ENCODE measurements at places on chromosomes 6 and 20. TPM values are rescaled to one million over a fixed set of nuclear protein-coding genes. Genes with fewer than 3 reads are reported as not detected.

GRCh38 chr6:4282926-4283325, 147.6 kb upstream of the ECI2 start:
- no peak for DNase-seq
- no peaks in the 10 kb centered on the region for H3K4me1 ChIP-seq
- no peak overlapping the region for H3K4me3 ChIP-seq
- no peaks in the 10 kb centered on the region for H3K36me3 ChIP-seq
- H3K27me3 ChIP-seq: no peaks in the 10 kb centered on the region
- H3K27ac ChIP-seq: no peak overlapping the region

DNA sequence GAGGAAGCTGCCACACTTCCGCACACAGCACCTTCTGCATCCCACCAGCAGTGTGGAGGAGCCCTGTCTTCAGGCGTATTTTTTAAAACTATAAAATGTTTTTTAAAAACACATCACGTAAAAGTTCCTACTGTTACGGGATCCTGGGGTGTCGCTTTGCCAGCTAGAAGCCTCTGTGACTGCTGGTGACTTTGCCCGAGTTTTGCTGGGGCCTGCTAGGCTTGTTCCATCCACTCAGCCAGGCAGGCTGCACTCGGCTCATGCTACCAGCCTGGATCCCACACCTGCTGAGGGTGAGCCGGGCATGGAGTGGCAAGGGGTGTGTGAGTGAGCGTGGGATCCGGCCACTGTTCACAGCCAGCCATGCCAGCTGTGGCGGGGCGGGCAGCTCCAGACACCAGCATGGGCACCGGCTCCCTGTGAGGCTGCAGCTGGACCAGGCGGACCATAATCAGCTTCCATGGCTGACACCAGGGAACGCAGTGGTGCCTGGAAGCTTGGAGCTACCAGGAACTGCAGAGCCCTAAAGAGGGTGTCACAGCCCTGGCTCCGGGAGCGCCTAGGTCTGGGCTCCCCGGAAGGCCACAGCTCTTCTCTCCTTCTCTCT, 12.3 kb upstream of the SLCO4A1 start:
- no peaks in the 10 kb centered on the region for H3K4me1 ChIP-seq
- H3K36me3 ChIP-seq: no peaks in the 10 kb centered on the region
- H3K4me3 ChIP-seq: no peak overlapping the region
- no peak for DNase-seq

- H3K27ac ChIP-seq: no peak overlapping the region
- peaks cover 6% of the 10 kb centered on the region for H3K27me3 ChIP-seq
- H3K36me3 ChIP-seq: no peaks in the 10 kb centered on the region
- H3K4me1 ChIP-seq: no peaks in the 10 kb centered on the region
- H3K4me3 ChIP-seq: no peak overlapping the region
These were observed 57.6 kb upstream of the JAG1 start for GRCh38 chr20:10731190-10731965.

DNA sequence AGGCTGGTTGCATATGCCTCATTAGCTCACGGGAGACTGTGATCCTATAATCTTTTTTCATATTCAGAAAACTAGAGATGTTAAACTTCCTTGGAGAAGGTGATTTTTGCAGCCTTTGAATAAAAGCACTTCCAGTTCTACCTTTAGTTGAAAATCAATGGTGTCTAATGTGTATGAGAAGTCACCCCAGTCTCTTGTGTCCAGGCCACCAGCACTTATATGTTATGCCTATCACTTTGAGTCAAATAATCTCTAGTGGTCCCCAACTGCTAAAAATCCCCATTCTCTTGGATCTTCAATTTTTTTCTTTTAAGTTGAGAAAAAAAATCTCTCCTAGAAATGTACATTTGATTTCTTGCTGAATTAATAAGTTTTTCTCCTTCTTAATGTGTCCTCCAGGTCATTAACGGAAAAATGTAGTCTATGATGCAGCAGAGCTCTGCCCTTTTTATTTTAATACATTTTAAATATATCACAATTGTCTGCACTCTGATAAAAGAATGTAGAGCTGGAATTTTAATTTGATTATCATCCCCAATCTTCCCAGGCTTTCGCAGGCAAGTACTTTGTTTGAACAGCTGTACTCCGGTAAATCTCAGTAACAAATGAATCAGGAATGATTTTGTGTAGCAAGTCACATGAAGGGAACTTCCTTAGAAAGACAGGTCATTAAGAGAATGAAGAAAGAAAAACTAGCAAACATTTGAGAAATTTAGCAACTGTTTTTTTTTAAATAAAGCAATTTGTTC, 147.0 kb downstream of the SOX4 start:
- DNase-seq: no peak
- no peak overlapping the region for H3K27ac ChIP-seq
- H3K27me3 ChIP-seq: no peaks in the 10 kb centered on the region
- H3K36me3 ChIP-seq: no peaks in the 10 kb centered on the region

Gene MLN
- total RNA-seq: not detected

Gene ZNF334
- 1.3 TPM for total RNA-seq

DNA sequence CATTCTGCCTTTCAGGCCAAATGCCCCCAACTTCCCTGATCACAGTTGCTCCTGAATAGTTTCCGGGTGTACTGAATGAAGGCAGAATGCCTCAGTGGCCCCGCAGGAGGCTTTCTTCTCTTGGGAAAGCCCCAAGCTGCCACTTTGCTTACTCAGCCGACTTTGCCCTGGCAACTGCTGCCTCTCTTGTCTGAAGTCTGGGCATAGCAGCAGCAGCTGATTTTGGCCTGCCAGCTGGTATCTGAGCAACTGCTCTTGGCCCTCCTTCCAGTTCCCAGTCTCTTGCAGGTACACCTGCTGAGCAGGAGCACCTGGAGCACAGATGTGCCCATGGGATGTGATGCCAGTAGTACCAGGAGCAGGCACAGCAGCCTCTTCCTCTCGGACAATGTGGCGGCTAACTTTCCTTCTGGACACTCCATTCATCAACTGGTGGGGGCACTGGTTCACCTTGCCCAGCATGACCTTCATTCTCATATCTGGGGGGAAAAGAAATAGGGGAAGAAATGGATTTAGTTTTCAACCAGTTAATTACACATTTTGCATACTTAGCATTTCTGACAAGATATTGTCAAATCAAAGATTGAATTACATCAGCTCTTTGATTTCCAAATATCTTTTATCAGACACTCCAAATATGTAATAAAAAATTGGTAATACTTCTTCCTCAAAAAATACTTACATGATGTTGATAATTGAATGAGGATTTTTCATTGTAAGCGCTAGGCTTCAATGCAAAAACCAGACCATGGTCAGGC, 468.2 kb downstream of the PKHD1 start:
- no peaks in the 10 kb centered on the region for H3K27me3 ChIP-seq
- H3K36me3 ChIP-seq: no peaks in the 10 kb centered on the region
- H3K27ac ChIP-seq: no peak overlapping the region
- no peak for DNase-seq

- no peaks in the 10 kb centered on the region for H3K36me3 ChIP-seq
- no peaks in the 10 kb centered on the region for H3K4me1 ChIP-seq
- no peak for DNase-seq
- no peak overlapping the region for H3K4me3 ChIP-seq
These were observed 30.5 kb downstream of the CNR1 start for GRCh38 chr6:88135578-88136114.

DNA sequence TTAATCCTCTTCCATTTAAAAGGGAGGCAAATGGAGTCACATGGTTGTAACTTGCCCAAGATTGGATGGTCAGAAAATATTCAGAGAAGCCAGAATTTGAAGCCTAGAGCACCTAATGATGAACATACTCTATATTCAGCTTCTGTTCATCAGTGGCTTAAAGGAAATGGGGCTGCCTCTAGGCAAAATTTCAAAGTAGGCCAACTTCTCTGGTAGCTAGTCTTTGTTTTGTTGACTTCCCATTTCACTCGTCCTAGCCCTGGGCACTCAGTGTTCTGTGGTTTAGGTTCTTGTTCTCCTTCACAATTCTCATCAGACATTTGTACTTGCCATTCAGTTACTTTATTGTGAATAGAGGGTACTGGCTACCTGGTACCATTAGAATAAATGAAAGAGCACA, 13.2 kb downstream of the MAP3K7 start:
- no peaks in the 10 kb centered on the region for H3K4me1 ChIP-seq
- H3K4me3 ChIP-seq: no peak overlapping the region
- H3K27ac ChIP-seq: no peak overlapping the region
- H3K27me3 ChIP-seq: no peaks in the 10 kb centered on the region
- no peak for DNase-seq

GRCh38 chr20:31573555-31574321, 31.4 kb upstream of the ID1 start:
- peak overlapping the region; percentile 80 for H3K27ac ChIP-seq
- peaks cover 14% of the 10 kb centered on the region for H3K4me1 ChIP-seq
- no peaks in the 10 kb centered on the region for H3K27me3 ChIP-seq
- no peaks in the 10 kb centered on the region for H3K36me3 ChIP-seq

DNA sequence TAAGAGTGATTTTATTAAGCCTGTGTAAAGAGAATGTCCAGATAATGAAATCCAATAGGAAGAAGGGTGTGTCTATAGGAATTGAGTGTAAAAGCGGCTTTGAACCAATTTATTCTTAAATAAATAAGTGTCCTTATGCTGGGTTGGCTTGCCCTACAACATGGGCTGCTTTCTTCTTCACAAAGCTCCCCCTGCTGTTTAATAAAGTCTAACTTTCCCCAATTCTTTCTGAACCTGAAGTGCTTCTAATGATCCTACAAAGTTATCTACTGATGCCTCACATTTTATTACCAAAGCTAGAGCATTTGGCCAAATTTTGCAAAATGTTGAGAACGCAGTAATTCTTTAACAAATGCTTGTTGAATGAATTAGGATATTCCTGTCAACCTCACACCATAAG, 36.3 kb upstream of the SIRT5 start:
- no peaks in the 10 kb centered on the region for H3K4me1 ChIP-seq
- no peaks in the 10 kb centered on the region for H3K27me3 ChIP-seq
- no peaks in the 10 kb centered on the region for H3K36me3 ChIP-seq
- H3K4me3 ChIP-seq: no peak overlapping the region
- H3K27ac ChIP-seq: no peak overlapping the region

Gene SLC22A3
- total RNA-seq: not detected

- no peak for DNase-seq
- H3K36me3 ChIP-seq: no peaks in the 10 kb centered on the region
- no peaks in the 10 kb centered on the region for H3K4me1 ChIP-seq
- no peak overlapping the region for H3K27ac ChIP-seq
- H3K27me3 ChIP-seq: no peaks in the 10 kb centered on the region
- H3K4me3 ChIP-seq: no peak overlapping the region
These were observed 81.6 kb downstream of the PXDC1 start for GRCh38 chr6:3669916-3670315.

DNA sequence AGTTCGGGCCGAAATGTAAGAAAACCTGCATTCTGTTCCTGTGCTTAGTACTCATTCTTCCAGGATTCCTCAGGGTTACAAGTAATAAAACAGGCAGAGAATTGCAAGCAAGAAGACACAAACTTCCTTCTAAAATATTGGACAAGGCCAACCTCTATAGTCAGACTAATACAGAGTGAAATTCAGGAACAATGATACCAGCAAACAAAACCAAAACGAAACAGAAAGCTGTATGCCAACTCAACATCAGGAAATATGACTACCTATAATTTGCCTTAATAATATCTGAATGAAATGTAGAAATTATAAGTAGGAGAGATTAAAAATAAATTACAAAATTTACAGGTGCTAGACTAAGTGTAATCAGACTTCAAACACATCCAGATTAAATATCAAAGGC, 238.8 kb downstream of the HIVEP2 start:
- H3K36me3 ChIP-seq: no peaks in the 10 kb centered on the region
- H3K27ac ChIP-seq: no peak overlapping the region
- no peak for DNase-seq
- no peak overlapping the region for H3K4me3 ChIP-seq
- peaks cover 10% of the 10 kb centered on the region for H3K4me1 ChIP-seq

DNA sequence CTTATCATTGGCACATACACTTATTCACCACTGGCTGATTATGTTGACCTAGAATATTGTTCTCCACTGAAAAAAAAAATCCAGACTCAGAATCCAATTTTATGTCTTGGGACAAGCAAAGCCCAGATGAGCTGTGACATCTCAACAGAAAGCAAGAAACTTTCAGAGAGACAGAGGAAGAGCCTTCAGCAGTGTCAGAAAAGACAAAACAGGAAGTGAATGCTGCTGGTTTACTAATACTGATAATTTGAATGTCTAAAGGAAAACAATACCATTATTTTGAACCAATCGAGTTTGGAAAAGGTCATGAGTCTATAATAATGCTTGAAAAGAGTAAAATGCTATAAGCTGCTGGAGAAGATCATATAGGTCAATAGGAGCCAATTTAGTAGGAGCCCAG, 179.8 kb upstream of the RIMS1 start:
- no peaks in the 10 kb centered on the region for H3K27me3 ChIP-seq
- H3K27ac ChIP-seq: no peak overlapping the region
- no peak for DNase-seq
- no peaks in the 10 kb centered on the region for H3K4me1 ChIP-seq
- no peaks in the 10 kb centered on the region for H3K36me3 ChIP-seq
- H3K4me3 ChIP-seq: no peak overlapping the region

DNA sequence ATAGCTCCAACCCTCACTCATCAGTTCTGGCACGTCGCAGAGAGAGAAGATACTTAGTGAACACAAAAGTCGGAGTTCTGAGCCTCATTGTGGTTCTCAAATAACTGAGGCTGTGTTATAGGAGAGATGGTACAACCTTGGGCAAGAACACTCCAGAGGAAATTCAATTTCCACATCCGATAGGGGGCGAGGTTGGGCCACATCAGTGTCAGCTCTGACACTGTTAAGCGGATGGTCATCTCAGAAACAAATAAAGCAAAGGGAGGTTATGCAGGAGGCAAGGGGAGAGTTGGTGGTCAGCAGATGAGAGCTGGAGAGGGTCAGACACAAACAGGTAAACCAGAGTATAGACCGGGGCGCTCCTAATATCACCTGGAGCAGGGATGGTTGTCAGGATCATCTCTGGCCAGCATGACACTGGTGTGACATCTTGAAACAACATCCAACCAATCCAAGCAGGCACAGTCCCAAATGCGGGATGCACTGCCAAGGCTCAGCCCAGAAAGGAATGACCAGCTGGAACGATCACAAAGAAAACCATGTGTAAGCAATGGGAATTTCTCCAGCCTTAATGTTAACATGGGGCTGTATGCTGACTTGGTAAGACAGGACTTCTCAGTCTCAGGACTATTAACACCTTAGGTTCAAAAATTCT, 331.8 kb downstream of the HACE1 start:
- H3K4me3 ChIP-seq: no peak overlapping the region
- H3K36me3 ChIP-seq: no peaks in the 10 kb centered on the region
- no peaks in the 10 kb centered on the region for H3K4me1 ChIP-seq
- no peak overlapping the region for H3K27ac ChIP-seq

- no peak overlapping the region for H3K4me3 ChIP-seq
- no peaks in the 10 kb centered on the region for H3K4me1 ChIP-seq
- DNase-seq: no peak
- H3K27ac ChIP-seq: no peak overlapping the region
These were observed 56.8 kb downstream of the NCR2 start for GRCh38 chr6:41392246-41392645.

Gene OPN5
- total RNA-seq: not detected

DNA sequence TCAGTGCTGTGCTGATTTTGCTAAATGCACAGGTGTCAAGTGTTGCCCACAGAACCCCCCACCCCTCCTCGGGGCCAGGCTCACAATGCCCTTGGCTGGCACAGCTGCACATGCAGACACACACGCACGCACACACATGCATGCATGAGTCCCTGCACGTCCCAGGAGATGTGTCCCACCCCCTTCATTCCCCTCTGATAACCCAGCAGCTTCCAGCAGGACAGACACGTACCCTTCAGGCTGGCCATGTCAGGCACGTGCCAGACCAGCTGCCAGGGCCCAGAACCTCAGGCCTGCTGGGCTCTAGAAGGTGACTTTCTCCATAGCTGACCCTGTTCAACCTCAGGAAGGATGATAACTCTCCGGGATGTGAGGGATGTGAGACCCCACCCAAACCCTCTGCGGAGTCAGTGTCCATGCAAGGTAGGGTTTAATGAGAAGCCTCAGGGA, 44.4 kb downstream of the MRPL14 start:
- H3K27ac ChIP-seq: no peak overlapping the region
- no peaks in the 10 kb centered on the region for H3K4me1 ChIP-seq
- no peaks in the 10 kb centered on the region for H3K27me3 ChIP-seq
- H3K36me3 ChIP-seq: no peaks in the 10 kb centered on the region
- DNase-seq: no peak

Gene WFDC2
- total RNA-seq: 0.55 TPM

Data from CD8-positive, alpha-beta memory T cell (primary cell).